ENCODE measurements at places on chromosomes 4 and X.

DNA sequence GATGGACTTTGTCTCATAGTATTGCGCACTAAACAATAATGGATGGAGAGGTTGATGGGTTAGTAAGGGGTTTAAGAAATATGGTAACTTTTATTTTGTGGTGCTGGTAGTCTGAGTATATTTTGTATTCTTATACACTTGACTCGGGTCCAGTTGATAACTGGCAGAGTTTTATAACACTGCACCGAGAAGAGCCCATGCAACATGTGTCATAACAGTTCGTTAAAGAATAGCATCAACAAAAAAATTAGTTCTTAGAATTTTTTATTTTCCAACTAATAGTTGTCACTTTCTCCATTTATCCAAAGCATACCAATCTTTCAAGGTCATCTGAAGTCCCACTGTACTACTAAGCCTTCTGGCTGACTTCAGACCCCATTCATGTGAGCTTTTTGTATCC, 175.1 kb downstream of the SOWAHB start:
- peak; percentile 47 for DNase-seq

DNA sequence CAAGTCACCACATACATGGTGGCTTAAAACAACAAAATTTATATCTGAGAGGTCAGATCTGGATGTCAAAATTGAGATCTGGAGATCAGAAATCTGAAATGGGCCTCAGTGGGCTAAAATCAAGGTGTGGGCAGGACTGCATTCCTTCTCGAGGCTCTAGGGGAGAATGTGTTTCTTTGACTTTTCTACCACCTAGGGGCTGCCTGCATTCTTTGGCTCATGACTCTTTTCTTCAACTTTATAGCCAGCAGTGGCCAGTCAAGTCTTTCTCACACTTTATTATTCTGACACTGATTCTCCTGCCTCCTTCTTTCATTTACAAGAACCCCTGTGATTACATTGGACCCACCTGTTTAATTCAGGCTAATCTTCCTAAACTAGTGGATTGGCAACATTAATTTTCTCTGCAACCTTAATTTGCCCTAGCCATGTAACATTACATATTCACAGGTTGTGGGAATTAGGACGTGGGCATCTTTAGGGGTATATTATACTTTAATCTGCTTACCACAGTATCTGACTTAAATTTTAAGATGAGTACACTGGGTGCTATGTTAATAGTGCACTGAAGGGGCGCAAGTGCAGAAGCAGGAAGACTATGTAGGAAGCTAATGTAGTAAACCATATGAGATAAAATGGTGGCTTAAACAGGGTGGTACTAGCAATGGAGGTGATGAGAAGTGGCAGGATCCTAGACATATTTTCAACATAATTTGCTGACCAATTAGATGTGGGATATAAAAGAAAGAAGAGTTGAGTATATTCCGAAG, 188.0 kb downstream of the SLC4A4 start:
- DNase-seq: no peak

- peak; percentile 80 for DNase-seq
Observed at GRCh38 chrX:65668377-65669310, 1.2 kb downstream of the MSN start.

- peak; percentile 48 for DNase-seq
Observed at GRCh38 chrX:50812995-50813842, 775 bp downstream of the SHROOM4 start.

DNA sequence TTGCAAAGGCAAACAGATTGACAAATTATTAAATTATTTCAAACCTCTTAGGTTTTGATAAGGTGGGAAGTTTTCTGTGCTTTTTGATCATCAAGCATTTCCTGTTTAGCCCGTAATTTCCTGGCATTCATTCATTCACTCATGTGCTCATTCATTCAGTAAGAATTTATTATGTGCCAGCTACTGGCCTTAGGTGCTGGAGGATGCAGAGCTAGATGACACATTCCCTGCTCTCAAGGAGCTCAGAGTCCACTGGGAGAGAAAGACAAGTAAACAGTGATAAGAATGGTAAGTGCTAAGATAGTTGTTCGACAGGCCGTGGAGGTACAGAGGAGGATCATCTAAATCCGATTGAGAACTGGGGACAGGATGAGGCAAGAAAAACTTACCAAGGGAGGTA, 153.0 kb downstream of the DCTD start:
- DNase-seq: no peak

GRCh38 chr4:145788755-145789154, 108.8 kb downstream of the C4orf51 start:
- peak; percentile 22 for DNase-seq

GRCh38 chrX:12174358-12174757, 36.1 kb downstream of the FRMPD4 start:
- DNase-seq: peak; percentile 3

DNA sequence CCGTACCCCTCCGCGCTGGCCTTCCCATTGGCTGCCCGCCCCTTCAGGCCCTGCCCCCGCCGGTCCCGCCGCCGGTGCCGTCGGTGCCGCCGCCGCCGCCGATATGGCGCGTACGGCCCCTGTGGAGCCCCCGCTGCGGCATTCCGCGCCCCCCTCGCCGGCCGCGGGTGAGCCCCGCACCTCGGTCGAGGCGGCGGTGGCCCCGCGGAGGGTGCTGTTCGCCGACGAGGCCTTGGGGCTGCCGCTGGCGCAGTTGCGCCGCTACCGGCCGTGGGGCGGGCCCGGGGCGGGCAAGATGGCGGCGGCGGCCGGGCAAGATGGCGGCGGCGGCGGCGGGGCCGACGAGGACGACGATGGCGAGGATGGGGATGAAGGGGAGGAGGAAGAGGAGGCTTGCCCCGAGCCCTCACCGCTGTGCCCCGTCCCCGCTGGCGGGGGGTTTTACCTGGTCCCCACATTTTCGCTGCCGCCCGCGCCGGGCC, at the start of gene PPP1R3F:
Gene PPP1R3F (plus strand): TSS at position 27 of the 482 bp plus-strand sequence. CDS start 77 bp downstream, at position 104.
- no peak for DNase-seq

GRCh38 chr4:156169011-156169410, 215.3 kb upstream of the CTSO start:
- DNase-seq: peak; percentile 95

- DNase-seq: no peak
Observed at GRCh38 chrX:109351557-109351956, 130.3 kb downstream of the GUCY2F start.

GRCh38 chrX:25198891-25199290, 183.1 kb upstream of the ARX start:
- peak; percentile 45 for DNase-seq

GRCh38 chr4:119525771-119526712, 102.6 kb downstream of the PDE5A start:
- peak; percentile 51 for DNase-seq

DNA sequence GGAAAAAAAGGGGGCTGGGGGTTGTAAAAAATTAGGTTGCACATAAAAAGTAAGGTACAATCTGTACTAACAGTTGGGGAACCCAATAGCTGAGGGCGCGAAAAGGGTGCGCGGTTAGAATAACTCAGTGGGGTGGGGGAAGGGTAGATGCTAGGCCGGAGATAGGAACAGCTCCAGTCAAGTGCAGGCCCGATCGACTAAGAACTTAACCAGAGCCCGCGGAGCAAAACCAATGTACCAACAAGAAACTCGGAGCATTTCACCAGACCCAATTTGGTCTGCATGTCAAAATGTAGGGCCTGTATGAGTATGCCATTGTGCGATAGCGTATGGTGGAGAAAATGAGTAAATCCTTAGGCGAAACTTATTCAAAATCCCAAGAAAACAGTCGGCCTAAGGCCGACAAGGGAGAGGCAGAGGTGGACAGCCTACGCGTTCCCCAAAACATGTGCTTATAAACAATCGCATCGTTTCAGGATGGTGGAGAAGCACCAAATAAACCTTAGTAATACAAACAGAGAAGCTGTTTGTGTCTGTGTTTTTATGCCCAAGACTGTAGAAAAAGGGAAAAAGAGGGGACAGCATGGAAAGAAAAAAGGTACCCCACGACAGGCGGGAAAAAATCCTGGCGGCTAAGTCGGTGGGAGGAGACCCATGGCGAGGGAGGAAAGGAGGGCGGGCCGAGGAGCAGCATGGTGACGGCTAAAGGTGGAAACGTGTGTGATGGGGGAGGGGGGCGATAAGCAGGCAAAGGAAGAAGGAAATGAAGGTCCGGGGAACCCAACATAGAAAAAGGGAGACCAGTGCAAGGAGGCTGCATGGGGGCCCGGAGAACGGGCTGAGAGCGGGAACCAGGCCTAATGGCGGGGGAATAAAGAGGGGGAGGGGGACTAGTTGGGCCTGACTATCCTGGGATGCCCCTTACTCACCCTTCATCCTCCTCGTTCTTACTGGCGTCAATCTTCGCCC, 990 bp downstream of the HNRNPD start:
- DNase-seq: peak; percentile 57

DNA sequence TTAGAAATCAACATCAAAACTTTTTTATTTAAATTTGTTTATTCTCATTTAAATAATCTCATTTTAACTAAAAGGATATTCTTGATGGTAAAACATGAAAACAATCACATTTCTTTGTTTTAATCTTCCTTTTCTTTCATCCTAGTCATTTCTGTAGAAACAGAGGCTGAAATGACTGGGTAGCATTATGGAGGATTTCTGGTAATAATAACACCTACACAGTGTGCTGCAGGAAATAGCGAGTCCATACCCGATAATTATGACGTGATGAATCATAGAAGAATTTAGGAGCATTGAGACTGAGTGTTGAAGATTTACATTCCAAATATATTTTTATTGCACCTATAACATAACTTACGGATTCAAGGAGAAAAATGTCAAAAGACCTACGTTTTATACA, 31.4 kb upstream of the BBS12 start:
- no peak for DNase-seq

DNA sequence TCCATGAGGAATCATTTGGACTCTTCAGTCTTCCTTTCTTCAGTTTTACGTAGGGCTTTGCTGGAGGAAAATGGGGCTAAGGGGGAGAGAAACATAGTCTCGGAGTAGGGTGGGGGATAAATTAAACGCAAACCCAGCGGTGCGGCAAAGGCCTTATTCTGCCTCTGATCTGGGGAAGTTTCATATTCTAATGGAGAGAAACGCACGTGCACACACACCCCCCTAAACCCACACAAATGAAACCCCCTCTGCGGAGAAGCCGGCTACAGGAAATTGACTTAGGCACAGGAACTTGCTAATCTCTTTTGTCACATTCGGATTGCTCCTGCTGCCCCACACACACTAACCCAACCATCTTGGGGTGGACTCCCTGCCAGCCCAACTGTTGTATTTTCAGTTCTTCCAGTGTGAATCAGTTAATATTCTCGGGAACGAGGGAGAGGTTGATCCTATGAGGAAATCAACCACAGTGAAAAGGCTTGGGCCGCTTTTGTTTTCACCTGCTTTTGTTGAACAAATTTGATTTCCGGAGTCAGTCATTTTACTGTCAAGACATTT, at the start of gene RHOH:
Gene RHOH (plus strand): TSS at position 308 of the 558 bp plus-strand sequence. CDS start 46,356 bp downstream, outside the sequence.
- no peak for DNase-seq

DNA sequence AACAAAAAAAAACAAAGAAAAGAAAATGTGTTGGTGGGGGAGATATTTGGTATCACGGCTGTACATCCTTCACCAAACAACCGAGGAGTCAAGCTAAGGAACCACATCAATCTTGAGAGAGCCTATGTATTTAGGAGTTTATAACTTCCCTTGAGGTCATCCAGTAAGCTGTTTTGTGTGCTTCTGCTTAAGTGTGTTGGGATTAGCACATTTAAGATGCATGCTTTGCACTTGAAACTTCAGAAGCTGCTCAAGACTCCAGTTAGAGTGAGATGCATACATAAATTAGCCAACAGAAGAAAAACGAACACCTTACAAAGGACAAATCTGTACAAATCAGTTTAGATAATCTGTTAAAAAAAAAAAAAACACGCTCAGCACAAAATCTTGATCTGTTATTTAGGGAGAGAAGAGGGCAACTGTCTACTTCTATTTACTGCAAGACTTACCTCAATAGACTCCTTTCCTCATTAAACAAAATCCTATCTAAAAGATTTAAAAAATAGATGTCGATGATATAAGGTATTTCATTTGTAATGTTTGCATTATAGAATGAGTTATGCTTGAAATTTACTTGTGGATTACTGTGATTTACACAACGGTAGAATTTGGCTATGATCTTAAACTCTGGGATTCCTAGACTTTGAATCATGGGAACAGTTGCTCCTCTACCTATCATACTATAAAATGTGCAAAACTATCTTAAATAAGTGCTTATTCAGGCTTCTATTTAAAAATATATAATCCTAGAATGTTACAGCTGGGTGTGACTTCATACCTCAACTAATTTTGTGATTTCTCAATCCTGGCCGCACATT, 53.8 kb upstream of the NAP1L5 start:
- DNase-seq: no peak

- DNase-seq: no peak
Observed at GRCh38 chr4:138775489-138775888, 240.1 kb upstream of the NOCT start.

DNA sequence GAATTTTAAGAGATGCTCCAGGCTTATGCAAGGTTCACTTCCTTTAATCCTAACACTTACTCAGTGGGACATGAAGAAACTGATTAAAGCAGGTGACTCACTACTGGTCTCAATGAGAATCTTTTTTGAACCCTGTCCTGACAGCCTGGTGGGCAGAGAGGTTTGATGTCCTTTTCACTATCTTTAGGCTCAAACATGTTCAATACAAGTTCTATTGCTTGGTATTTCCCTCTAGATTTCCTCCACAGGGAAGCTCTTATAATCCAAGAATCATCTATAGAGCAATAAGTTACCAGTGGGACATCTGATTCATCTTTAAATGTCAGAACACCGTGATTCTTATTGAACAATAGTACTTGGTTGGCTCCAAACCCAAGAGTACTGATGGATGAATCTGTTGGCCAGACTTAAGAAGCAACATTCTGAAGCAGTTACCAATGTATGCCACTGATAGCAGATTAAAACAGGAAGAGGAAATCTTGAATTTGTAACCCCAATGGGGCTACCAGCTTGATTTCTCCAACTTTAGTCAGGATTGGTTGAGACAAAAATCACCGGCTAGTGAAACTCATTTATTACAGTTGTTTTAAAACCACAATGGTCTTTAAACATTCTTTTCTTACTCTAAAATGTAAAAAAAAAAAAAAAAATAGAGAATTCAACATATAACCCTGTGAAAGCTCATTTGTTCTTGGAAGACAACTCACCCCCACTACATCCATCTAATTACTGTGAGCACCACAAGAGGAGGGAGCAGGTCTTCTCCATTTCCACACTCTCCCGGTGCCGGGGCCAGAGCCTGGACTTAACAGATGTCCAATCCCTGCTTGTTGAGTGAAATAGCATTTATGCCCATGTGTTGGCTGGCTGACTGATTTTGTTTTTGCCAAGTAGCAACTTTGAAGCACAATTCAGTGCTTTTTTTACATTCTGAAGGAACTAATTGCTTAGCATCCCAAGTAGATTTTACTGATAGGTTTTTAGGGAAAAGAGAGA, 43.3 kb downstream of the FGFBP1 start:
- DNase-seq: peak; percentile 16

DNA sequence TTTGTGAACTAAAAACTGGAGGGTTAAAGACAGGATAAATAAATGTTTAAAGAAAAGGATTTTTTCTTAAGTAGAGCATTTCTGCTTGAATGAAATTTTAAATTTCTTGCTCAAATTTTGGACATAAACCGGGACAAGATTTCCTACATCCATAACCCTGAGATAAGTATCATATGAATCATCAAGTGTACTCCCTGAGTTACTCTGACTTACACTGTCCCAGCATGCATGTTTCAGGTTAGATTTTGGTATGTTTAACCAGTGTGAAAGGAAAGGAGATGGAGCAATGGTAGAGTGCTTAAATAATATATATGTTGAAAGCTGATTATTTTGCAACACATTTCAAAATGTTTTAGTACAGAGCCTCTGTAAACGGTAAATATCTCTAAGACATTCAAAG, 175.2 kb downstream of the ADGRL3 start:
- DNase-seq: no peak

- DNase-seq: peak; percentile 80
Observed at GRCh38 chrX:149540131-149540620, 636 bp upstream of the EOLA1 start.
